Glomerular endothelial cell (primary cell): ENCODE measurements at places on chromosomes 1 and 21.

DNA sequence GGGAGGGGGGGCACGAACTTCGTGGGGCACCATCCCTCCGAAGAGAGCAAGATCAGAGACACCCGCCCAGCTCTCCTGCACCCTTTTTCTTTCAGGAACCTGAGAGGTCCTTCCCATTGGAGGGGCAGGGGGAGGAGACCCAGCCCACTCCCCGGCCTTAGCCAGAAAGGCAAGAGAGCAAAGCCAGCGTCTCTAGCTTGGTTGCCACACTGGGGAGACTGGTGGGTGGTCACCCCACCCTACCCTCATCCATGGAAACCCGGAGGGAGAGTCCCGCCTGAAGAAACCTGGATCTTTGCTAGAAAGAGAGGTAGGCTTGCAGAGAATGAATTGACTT is 246 bp downstream of the ATP2B4 start:
- DNase-seq = no peak

DNA sequence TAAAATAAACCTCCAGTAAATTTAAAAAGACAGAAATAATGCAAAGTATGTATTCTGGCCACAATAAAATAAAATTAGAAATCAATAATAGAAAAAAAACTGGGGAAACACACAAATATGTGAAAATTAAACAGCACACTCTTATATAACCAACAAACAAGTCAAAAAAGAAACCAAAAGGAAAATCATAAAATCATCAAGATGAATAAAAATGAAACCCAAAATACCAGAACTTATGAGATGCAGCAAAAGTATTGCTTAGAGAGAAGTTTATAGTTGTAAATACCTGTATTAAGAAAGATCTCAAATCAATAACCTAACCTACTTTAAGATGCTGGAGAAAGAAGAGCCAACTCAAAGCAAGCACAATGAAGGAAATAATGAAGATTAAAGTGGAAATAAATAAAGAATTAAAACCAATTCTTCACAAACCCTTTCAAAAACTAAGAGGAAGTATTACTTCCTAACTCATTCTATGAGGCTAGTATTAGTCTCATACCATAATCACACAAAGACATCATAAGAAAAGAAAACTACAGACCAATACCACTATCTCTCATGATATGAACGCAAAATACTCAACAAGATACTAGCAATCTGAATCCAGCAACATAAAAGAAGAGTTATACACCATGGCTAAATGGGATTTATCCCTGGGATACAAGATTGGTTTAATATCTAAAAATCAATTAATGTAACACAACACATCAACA is 6.4 kb upstream of the KRTAP10-3 start:
- DNase-seq = no peak

DNA sequence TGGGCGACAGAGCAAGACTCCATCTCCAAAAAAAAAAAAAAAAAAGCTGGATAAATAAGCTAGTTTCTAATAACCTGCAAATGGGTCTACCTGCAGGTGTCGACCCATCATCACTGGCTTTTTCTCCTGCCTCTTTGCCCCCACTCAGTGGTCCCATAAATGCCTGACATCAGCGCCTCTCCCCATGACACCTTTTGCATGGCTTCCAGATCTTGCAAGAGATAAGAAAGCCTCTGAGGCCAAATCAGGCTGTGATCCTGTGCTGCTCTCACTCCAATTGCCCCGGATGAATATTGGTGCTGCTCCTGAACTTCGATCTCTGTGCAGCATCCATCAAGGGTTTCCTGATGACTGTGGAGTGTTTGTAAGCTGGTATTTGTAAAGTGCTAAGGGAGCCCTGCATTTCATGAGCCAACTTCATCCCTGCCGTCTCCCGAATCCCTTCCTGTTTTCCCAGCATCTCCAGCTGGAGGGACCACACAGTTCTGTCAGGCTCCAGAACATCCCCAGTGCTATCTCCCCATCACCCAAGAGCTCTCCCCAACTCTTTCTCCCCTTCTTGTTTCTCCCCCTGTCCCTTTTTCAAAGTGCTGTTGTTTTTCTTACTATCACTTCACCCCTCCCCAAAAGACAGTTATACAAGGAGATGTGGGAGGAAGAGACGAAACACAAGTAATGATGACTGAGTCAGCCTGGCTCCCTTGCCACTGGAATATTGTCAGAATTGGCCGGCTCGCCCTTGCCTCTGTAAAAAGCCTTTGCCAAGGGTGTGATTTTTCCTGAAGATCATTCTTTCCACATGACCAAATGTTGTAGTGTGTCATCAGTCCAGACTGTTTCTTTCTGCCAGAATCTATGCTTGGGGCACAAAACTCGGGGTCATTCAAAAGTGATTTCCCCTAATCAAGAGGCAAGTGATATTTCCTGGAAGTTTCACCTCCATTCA is 2.8 kb upstream of the EFHD2 start:
- DNase-seq = no peak

DNA sequence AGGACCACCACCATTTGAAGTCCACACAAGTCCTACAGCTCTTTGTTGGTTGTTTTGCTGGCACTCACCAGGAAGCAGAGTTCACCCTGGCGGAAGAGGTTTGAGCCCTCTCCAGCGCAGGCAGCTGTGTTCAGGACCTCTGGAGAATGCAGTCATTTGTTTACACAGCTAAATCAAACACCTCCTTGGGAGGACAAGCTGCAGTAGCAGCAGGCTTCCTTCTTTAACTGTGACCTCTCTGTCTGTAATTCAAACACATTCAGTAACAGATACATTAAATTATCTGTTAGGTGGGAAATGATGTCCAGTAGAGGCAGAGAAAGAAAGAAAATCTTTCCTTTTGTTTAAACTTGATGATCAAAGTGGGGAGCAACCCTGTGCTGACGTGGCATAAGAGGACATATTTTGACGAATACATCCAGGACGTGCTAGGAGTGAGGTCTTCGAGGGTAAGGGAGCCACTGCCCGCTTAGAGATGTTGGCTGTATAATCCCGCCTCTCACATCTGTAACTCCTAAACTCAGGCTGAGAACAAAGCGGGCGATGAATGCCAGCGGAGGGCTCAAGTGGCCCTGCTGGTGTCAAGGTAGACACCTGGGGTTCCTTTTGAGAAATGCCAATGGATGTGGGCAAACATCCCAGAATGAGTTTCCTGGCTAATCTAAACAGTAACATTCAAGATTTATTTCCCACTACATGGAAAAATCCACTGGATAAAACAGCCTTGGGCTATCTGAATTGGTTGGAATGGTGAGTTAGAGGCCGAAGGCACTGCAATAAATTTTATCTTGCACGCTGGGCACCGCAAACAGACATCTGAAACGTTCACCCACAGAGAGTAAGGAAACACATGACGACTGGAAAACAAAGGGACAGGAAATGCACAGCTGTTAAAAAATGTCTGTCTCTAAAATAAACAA is 51.7 kb downstream of the ABCA4 start:
- no peak for DNase-seq

GRCh38 chr1:27374362-27375086 is at the start of gene FCN3:
FCN3 (minus strand) TSS chr1:27374824; CDS start chr1:27374818, 6 bp downstream.
- no peak for DNase-seq

- no peak for DNase-seq
These were observed 565 bp downstream of the WLS start for GRCh38 chr1:68231627-68232288.

GRCh38 chr1:222777977-222778376 is 36.9 kb upstream of the DISP1 start:
- no peak for DNase-seq

DNA sequence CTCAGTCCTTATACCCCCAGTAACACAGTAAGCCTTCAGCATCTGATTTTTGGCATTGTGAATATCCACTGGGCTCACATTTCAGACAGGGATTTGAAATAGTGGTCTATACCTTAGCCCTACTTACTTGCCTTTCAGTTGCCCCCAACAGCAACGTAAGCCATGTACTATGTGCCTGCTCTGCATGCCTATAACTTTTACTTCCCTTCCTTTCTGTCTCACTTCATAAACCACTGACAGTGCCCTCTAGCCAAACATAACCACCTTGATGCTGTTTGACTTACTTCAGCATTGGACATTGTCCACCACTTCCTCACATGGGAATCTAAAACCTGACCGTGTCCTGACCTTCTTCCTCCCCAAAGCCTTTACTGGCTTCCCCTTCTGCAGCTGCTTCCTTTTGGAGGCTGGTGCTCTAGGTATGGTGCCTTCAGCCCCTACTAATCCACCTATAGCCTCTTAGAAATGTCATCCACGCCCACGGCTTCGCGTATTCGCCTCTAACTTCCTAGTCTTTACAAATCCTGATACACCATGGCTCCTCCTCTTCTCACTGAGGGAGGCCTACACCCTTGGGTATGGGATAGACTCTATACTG is 3.6 kb upstream of the ZNF672 start:
- no peak for DNase-seq

GRCh38 chr1:44947063-44947773 is 39.2 kb downstream of the EIF2B3 start:
- peak; percentile 51 for DNase-seq

- DNase-seq = no peak
These were observed 169.3 kb upstream of the ZP4 start for GRCh38 chr1:238060061-238060460.

DNA sequence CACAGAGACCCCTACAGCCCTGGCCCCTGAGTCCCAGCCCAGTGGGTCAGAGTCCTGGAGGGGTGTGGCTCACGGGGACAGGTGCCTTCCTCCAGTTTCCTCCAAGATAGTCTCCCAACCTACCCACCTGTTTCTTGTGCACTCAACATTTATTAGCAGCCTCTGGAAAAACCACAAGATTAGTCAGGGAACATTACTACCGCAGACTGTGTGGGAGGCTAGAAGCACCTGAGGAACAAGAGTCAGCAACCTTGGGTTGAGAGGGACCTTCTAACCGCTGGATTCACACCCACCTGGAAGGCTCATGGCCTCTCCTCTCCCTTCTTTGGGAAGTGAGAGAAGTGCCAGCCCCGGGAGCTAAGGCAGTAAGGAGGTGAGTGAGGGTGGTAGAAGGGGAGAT is 22.5 kb upstream of the IKBKE start:
- no peak for DNase-seq

DNA sequence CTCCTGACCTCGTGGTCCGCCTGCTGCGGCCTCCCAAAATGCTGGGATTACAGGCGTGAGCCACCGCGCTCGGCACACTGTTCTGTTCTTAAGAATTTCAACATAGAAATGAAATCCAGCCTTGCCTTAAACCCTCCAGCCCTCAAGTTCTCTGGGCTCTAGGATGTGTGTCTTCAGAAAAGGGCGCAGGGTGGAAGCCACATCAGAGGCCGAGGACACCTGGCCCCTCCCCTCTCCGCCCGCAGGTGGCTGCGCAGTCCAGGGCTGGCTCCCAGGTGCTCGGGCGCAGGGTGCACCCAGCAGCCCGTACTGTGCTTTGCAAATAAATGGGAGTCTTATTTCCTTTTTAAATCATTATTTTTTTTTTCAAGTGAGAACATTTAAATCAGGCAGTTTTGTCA is 2.0 kb upstream of the C1orf174 start:
- no peak for DNase-seq

GRCh38 chr1:90753556-90753955 is 36.5 kb upstream of the BARHL2 start:
- no peak for DNase-seq

GRCh38 chr21:26448751-26449150 is 124.3 kb downstream of the CYYR1 start:
- no peak for DNase-seq

- DNase-seq = no peak
These were observed 50.6 kb upstream of the SLC45A1 start for GRCh38 chr1:8267307-8267706.

DNA sequence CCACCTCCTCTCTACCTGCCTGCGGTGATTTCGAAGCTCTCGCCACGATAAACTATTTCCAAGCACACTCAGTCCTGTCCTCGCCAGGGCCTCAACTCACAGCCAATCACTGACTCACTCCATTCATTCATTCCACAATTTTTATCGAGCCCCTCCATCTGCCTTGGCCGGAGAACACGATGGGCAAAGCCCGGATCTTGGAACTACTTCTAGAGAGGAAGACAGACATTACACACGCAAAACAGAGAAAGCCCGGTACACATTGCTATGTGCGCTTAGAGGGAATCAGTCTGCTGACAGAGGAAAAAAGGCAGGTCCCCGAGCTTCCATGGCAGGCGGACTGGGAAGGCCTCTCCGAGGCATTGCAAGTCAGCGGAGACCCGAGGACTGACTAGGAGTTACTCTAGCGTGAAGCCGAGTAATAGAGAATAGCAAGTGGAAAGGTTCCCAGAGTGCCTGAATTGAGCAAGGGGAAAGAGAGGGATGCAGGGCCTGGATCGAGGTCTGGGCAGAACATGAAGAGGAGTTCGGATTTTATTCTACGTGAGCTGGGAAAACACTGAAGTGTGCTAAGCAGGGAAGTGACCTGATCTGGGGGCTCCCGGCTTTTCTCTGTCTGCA is 54.2 kb upstream of the DNAJC6 start:
- DNase-seq = no peak

GRCh38 chr1:200979574-200980451 is 43.7 kb downstream of the KIF21B start:
- DNase-seq = no peak

GRCh38 chr1:161739865-161740566 is 9.6 kb upstream of the DUSP12 start:
- no peak for DNase-seq

DNA sequence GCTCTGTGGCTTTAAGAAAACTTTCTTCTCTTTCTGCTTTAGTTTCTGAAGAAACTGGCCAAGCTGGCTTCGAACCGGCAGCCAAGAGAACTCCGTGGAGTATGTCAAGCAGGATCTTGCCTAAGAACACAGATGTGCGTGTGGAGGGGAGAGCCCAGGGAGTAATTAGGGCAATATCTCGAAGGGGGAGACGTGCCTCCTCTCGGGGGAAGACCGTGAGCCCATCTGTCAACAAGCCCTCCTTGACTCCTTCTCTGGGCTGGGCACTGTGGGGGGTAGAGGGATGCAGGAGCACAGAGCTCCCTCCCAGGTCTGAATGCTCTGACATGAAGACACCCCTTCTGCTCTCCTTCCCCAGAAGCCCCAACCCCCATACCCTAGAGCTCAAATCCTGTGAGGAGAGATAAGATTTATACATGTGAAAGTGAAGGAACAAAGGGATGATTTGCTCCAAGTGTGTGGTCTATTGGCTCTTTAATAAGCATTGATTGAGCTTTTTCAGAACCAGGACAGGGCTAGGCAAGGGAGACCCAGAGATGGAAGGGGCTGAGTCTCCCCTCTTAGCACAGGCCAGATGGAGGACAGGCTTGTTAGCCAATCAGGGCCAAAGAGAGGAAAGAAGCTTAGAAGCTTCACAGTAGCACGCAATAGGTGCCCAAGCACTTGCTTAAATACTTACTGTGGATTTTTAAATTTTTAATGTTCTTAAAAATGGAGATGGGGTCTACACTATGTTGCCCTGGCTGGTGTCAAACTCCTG is 37.5 kb downstream of the EDN2 start:
- DNase-seq = no peak

- no peak for DNase-seq
These were observed 10.4 kb downstream of the PTGFR start for GRCh38 chr1:78501203-78501602.

DNA sequence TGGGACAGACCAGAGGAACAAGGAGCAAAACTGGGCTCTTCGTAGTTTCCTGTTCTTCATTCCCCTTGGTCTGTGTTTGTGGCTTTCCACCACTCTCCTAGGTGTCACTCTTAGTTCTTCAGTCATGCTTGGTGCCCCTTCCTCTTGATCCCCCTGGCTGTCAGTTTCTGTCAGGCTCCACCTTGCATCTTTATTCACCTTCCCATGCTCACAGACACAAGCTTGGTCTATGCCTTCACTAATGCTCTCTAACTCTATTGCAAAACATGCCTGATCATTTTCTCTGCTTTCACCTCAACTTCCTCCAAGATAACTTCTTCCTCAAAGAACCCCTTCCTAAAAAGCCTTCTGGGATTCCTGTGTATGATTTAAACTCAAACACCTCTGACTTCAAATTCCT is 122.9 kb downstream of the GLUL start:
- DNase-seq = no peak
